ENCODE measurements at places on chromosomes 1 and 21.

DNA sequence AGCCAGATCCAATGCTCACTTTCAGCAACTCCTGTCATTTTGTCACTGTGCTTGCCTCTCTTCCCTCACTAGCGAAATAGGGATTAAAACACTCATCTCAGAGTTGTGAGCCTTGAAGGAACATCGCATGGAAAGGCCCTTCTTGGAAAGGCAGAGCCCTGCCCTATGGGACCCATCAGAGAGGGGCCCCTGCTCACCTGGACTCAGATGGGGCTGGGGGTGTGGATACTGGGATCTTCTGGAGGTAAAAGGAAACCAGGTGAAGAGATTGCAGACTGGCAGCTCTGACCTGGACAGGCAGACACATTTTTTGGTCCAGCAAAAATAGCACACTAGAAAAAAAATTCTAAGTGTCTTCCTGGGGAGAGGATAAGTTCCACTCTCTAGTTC is 54.2 kb upstream of the EPS8L3 start:
- DNase-seq, result no peak

DNA sequence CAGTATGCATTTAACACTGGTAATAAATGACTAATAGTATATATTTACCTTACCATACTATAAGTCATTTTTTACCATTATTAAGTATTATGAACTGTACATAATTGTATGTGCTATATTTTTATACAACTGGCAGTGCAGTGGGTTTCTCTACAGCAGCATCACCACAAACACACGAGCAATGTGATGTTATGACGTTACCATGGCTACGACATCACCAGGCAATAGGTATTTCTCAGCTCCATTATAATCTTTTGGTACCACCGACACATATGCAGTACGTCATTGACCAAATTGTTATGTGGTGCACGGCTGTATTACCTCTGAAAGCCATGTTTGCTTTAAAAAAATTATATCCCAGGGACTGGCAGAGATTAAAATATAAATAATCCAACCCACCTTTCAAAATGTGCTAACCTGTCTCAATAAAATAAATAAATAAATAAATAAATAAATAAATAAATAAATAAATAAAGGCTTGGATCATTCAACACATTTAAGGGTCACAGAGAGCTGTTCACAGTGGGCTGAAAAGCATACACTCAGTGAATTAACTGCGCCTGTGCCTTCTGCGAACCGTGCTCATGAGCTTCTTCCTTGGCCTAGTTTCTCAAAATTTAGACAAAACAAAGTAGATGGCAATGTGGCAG is 121.4 kb upstream of the SLC35F3 start:
- no peak for DNase-seq

GRCh38 chr1:108913105-108913948 is 36.5 kb downstream of the GPSM2 start:
- no peak for DNase-seq

- DNase-seq, result no peak
These were observed 85.0 kb downstream of the ATP1A1 start for GRCh38 chr1:116457946-116458604.

DNA sequence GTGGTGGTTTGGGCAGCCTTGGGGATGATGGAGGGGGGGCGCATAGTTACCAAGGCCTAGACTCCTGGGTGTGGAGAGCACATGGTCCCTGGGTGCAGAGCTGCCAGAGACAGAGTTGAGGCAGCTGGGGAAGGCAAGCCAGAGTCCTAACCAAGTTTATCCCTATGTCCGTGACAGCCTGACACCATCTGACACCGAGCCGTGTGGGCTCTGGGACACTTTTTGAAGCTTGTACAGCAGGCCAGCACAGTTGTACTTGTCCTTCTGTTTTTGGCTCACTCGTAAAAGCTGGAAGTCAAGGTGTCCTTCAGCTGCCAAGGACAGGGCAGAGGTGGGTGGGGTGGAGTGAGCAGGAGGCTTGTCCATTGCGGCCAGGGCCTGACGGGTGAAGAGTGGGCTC is 28.5 kb downstream of the SLC26A9 start:
- no peak for DNase-seq

Data from AML-193 (cell line).